ENCODE measurements at places on chromosomes 13 and 19. TPM values are rescaled to one million over a fixed set of nuclear protein-coding genes. Genes with fewer than 3 reads are reported as not detected.
A peak's percentile ranks its signal among the peaks of the same experiment; 100 is the strongest.

The SIGLEC12 gene
- not detected for total RNA-seq

The MYH14 gene
- 293 TPM for total RNA-seq

The CCDC8 gene
- 0.70 TPM for total RNA-seq

The ADAMTSL5 gene
- 5.0 TPM for total RNA-seq

The RXFP2 gene
- not detected for total RNA-seq

The FXYD3 gene
- 1,056 TPM for total RNA-seq

GRCh38 chr19:18414504-18415177 is 4.6 kb upstream of the SSBP4 start:
- peak; percentile 49 for DNase-seq

DNA sequence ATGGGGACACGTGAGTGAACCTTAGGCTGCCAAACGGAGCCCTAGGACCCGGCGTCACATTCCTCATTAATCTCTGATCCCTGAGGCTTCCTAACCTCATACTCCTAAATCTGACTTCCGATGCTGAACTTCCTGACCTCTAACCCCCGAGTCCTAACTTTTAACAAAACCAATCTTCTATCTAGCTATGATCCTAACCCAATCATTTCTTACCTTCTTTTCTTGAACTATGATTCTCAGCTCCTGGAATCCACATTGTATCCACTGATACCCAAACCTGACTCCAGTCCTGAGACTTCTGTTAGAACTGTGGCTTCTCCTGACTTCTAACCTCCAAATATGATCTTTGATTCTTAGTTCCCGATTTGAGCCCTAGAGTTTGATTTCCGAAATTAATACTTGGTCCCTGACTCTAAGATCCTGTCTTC is 447 bp downstream of the NFKBIB start:
- DNase-seq: no peak

- DNase-seq: no peak
Measured at GRCh38 chr19:14517446-14517839, 754 bp downstream of the DNAJB1 start.

DNA sequence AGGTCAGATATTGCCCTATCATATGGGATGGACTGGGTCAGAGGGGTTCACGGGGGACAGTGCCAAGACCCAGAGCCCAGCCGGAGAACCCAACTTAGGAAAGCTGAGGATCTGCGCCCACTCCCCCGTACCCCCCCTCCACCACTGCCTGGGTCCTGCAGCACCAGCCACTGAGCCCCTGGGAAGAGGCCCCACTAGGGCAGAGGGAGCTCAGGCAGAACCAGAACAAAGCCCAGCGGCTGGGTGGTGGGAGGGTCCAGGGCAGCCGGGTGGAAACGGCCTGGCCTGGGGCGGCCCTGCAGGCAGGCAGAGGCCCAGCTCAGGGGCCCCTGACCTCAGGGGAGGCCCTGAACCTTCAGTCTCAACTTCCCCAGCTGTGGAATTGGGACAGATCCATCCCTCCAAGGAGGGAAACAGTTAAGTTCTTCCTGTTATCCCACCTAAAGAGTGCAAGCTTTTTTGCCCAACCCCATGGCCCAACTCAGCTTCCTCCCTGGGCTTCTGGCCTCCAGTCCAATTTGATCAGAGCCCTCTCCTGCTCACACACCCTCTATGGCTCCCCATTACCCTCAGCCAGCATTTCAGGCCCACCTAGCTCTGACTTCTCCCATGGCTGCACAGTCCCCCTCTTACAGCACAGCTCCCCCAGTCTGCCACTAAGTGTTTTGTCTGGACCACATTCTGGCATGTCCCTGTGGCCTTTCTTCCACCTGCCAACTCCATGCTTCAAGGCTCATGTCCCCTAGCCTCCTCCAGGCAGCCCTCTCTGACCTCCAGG is 3.1 kb downstream of the NR2F6 start:
- no peak for DNase-seq

GRCh38 chr19:10615429-10616023 is 9.8 kb upstream of the SLC44A2 start:
- no peak for DNase-seq

DNA sequence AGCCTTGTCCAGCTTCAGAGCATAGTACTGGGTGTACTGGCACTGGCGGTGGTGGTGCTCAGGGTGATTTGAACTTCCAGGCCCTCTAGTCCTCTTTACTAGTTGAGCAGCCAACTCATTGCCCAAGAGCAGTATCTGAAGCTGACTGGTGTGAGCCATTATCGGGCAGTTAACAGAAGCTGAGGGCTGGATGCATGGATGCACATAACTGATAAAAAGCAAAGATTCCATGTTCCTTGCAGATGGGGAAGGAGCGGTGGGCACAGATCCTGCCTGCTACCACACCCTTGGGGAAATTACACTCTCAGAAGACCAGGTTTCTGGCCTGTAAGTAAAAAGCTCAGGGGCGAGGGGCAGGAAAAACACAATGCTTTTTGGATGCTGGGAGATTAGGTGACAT is 499.4 kb upstream of the ARGLU1 start:
- no peak for DNase-seq

DNA sequence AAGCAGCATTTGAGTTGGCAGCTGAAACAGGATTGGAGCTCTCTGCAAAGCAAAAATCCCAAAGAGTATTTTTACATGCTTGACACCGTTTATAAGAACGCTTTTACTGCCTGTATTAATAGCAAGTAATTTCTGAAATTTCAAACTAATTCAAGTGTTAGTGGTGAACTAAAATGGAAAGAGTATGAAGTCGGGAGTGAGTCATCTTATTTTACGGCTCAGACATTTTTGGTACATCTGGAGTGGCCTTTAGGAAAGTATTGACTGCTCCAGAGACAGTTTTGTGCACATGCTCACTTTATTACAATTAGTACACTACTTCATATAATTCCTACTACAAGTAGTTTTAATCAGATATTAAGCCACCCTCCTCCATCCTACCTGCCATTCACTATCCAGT is 167.4 kb downstream of the SLITRK6 start:
- no peak for DNase-seq

- DNase-seq: no peak
Measured at GRCh38 chr13:38483623-38484022, 134.0 kb downstream of the UFM1 start.

DNA sequence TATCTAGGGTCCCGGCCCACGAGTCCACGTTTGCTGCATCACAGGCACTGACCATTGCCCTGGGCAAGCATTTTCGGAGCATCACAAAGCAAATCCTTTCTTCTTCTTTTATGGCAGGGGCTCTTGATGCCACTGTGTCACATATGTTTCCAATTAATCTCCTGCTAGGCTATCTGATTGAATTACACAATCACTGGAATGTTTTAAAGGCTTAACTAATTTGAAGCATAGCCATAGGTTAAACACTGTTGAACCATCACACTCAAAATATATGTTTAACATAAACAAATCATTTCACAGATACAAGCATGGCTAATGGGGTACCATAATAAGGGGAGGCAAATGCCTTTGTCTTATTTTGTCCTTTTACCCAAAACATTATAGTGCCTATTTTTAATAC is 338.3 kb downstream of the POU4F1 start:
- no peak for DNase-seq

DNA sequence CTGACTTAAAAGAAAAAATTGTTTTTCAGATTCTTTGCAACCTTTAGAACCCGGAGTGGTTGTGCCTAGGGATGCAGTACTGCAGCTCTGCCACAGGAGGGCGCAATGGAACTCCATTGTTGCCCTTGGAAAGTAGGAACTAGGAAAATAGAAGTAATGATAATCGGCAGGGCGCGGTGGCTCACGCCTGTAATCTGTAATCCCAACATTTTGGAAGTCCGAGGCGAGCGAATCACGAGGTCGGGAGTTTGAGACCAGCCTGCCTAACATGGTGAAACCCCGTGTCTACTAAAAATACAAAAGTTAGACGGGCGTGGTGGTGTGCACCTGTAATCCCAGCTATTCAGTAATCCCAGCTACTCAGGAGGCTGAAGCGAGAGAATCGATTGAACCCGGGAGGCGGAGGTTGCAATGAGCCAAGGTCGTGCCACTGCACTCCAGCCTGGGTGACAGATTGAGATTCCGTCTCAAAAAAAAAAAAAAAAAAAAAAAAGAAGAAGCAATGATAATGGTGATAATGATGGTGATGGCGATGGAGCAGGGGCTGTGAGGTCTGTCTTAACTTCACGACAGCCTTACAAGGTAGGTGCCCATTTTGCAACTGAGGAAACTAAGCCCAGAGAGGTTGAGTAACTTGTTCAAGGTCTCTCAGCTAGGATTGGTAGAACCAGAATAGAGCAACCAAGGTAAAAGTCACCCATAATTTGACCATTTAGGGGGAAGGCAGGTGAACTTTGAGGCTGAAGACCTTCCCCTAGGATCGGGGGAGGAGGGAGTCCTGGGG is 5.5 kb upstream of the ADAMTS10 start:
- DNase-seq: peak; percentile 68

DNA sequence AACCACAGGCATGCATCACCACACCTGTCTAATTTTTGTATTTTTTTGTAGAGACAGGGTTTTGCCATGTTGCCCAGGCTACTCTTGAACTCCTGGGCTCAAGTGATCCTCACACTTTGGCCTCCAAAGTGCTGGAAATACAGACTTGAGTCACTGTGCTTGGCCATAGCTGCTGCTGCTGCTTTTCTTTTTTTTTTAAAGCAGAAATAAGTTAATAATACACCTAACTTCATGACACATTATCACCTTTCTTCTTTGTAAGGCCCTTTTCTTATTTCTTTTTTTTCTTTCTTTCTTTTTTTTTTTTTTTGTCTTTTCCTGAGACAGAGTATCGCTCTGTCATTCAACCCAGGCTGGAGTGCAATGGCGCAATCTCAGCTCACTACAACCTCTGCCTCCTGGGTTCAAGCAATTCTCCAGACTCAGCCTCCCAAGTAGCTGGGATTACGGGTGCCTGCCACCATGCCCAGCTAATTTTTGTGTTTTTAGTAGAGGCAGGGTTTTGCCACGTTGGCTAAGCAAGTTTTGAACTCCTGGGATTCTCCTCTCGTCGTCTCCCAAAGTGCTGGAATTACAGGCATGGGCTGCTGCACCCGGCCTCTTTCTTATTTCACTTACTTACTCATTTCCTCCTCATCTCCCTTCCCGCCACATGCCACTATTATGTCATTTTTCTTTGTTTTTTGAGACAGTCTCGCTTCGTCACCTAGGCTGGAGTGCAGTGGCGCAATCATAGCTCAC is 8.7 kb downstream of the SHKBP1 start:
- no peak for DNase-seq

DNA sequence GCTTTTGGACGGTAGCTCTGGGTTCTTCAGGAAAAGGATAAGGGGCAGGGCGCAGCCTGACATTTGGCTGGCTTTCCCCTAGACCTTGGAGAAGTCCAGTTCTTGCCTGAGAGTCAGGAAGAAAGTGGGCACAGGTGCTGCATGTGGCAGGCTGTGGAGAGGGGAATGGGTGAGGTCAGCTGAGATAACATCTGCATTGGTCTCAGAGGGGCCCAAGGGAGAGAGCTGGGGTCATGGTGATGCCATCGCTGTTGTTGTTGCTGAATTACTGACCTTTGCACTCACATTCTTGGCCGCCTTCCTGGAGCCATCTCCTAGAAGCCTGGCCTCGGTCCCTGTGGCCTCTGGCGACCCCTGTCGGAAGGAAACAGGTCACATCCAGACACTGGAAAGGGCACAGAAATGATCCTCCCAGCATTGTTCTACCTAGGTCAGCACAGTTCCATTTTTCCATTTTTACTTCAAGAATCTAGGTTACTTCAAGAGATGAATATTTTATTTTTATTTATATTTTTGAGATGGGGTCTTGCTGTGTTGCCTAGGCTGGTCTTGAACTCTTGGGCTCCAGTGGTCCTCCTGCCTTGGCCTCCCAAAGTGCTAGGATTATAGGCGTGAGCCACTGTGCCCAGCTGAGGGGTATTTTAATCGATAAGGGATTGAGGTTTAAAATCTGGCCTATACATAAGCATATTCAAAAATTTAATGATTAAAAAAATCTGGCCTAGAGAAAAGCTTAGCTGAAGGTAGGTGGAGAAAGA is 6.5 kb upstream of the LIPE start:
- DNase-seq: peak; percentile 90

DNA sequence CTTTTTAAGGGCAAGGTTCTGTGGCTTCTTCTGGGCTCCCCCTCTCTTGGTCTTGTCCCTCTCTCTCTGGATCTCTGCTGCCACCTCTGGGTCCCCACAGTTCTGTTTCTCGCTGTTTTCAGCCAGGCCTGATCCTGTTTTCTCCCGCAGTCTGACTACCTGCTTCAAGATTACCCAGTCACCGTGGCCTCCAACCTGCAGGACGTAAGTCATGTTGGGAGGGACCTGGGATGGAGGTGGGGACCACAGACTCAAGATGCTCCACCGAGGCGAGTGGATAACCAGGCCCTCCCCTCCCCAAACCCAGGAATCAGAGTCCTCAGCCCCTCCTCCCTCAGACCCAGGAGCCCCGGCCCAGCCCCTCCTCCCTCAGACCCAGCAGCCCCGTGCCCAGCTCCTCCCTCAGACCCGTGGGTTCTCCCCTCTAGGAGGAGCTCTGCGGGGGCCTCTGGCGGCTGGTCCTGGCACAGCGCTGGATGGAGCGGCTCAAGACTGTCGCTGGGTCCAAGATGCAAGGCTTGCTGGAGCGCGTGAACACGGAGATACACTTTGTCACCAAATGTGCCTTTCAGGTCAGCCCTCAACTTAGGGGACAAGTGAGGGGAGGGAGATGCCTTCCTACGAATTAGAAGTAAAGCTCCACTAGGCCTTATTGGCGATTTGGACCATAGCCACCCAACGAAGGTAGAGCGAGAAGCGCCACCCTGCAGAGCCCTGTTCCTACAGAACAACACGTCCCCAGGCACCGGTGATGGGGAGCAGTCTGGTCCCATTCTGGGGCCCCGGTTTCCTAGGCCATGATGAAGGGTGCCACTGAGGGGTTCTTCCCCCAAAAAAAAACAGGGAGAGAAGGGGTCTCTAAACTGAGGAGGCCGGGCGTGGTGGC is 2.2 kb downstream of the FLT3LG start:
- no peak for DNase-seq

DNA sequence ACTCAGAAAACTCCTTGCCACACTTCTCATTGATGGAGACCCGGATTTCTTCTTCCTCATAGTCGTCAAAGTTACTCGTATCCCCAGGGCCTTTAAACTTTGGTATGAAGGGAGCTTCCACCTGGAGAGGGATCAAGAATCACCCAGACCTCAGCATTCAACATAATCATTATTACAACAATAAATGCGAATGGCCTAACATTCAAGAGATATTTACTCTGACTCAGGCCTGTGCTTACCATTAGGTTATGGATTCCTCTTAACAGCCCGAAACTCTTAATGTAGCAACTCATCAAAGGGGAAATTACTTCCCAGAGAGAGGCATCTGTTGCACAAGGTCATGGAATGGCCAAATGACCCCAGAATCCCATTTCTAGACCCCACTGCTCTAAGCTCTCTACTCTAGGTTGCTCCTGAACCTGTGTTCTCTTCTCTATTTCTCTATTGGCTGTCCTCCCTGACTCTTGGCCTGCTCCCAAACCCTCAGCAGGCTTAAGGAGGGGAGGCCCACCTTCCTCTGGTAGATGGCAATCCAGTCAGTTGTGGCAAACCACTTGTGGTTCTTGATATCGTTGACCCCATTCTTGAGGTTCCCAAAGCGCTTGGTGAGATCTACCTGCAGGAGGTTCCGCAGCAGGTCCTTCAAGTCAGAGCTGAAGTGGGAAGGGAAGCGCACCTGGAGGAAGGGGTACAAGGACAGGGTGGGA is 2.7 kb upstream of the SAMD1 start:
- no peak for DNase-seq

Measured in Peyer's patch (tissue), 4 donors.